A549 treated with ZK216348 at 1 μM for 4 hours (cell line): ENCODE measurements at places on chromosomes 13 and 19. TPM values are rescaled to one million over a fixed set of nuclear protein-coding genes. Genes with fewer than 3 reads are reported as not detected.

Gene IGFL1
- 1.3 to 3.8 TPM (median 2.4 TPM) in 5 replicates for total RNA-seq

Gene HNRNPL
- total RNA-seq: 295 to 373 TPM (median 340 TPM) in 5 replicates

Gene TEX26
- total RNA-seq: not detected in 5 replicates

Gene SWSAP1
- total RNA-seq: 1.1 to 2.5 TPM (median 2.1 TPM) in 5 replicates

Gene COL4A1
- total RNA-seq: 61.2 to 103 TPM (median 88.8 TPM) in 5 replicates

Gene HCN2
- total RNA-seq: 20.5 to 50.9 TPM (median 41.7 TPM) in 5 replicates

Gene TMEM59L
- total RNA-seq: 5.8 to 6.2 TPM (median 6.0 TPM) in 5 replicates

Gene FFAR1
- total RNA-seq: not detected in 5 replicates

Gene SYNE4
- 0.07 to 0.33 TPM (median 0.23 TPM) in 4 of 5 replicates, not detected in the other for total RNA-seq

Gene LYPD5
- total RNA-seq: 0.09 to 0.50 TPM (median 0.38 TPM) in 5 replicates

Gene PRODH2
- total RNA-seq: 0.13 to 0.52 TPM (median 0.38 TPM) in 5 replicates

Gene KANK2
- 34.6 to 59.3 TPM (median 46.8 TPM) in 5 replicates for total RNA-seq

Gene YJEFN3
- total RNA-seq: 1.9 to 4.4 TPM (median 3.8 TPM) in 5 replicates

Gene PVR
- total RNA-seq: 96.5 to 123 TPM (median 114 TPM) in 5 replicates

Gene ZNF229
- total RNA-seq: 2.1 to 4.7 TPM (median 3.0 TPM) in 5 replicates

Gene LRP3
- total RNA-seq: 23.8 to 65.5 TPM (median 52.9 TPM) in 5 replicates

Gene IFI30
- 7.9 to 26.4 TPM (median 16.4 TPM) in 5 replicates for total RNA-seq

Gene TEKTIP1
- not detected in 5 replicates for total RNA-seq

Gene ZIC5
- 2.4 to 3.8 TPM (median 2.6 TPM) in 5 replicates for total RNA-seq

Gene ZNF581
- 30.4 to 50.5 TPM (median 46.8 TPM) in 5 replicates for total RNA-seq

Gene PCDH20
- not detected in 5 replicates for total RNA-seq

Gene ARMC6
- total RNA-seq: 23.8 to 30.4 TPM (median 29.8 TPM) in 5 replicates

Gene TUBA3C
- not detected in 5 replicates for total RNA-seq

Gene SHISA2
- not detected in 5 replicates for total RNA-seq

Gene MBD3L2B
- total RNA-seq: not detected in 5 replicates

Gene MBOAT7
- 91.3 to 177 TPM (median 147 TPM) in 5 replicates for total RNA-seq

Gene GZMM
- 0.28 to 0.63 TPM (median 0.43 TPM) in 4 of 5 replicates, not detected in the other for total RNA-seq
